Stimulated activated naive CD4-positive, alpha-beta T cell treated with Interleukin-2 at 50 U/mL for 16 hours (primary cell): ENCODE measurements at places on chromosomes 7 and 10.
A peak's percentile ranks its signal among the peaks of the same experiment; 100 is the strongest.

GRCh38 chr10:109187677-109188076 is 735.6 kb downstream of the XPNPEP1 start:
- DNase-seq = no peak

GRCh38 chr10:79022565-79023230 is 46.1 kb upstream of the ZMIZ1 start:
- DNase-seq = no peak

GRCh38 chr10:660413-660969 is 29.0 kb downstream of the DIP2C start:
- DNase-seq = no peak

GRCh38 chr7:105454921-105455320 is 66.2 kb upstream of the SRPK2 start:
- no peak for DNase-seq

GRCh38 chr10:76130892-76131291 is 699.5 kb downstream of the LRMDA start:
- no peak for DNase-seq

GRCh38 chr7:31044529-31044928 is 7.6 kb upstream of the ADCYAP1R1 start:
- no peak for DNase-seq

DNA sequence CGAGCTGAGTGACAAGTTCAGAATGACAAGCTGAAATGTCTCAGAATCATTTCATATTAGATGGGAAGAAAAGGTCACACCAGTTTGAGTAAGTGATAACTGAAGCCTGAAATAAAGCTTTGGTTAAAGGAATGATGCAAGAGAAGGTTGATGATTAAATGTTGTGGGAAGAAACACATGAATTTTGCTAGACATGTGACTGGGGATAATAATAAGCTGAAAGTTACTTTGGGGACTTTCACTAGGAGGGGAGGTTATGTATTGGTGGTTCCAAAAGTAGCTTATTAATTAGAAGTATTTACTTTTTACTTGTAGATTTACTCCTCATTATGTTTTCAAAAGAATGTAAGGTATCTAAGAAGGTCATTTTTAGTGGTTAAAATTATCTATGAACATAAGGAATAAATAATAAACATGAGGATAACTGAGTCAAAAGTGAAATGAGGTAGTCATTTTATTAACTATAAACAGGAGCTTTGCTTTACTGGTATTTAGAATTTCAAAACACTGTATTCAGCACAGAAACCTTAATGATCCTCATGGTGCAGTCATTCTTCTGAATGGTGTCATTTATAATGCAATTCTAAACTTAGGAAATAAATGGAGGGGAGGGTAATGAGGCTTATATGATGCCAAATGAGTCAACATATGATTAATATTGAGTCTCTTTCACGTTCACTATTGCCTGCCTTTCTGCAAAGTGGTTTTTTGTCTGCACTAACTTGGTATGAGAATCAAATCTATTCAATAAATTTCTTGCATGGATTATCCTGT is 63.7 kb downstream of the PRKG1 start:
- DNase-seq = no peak

DNA sequence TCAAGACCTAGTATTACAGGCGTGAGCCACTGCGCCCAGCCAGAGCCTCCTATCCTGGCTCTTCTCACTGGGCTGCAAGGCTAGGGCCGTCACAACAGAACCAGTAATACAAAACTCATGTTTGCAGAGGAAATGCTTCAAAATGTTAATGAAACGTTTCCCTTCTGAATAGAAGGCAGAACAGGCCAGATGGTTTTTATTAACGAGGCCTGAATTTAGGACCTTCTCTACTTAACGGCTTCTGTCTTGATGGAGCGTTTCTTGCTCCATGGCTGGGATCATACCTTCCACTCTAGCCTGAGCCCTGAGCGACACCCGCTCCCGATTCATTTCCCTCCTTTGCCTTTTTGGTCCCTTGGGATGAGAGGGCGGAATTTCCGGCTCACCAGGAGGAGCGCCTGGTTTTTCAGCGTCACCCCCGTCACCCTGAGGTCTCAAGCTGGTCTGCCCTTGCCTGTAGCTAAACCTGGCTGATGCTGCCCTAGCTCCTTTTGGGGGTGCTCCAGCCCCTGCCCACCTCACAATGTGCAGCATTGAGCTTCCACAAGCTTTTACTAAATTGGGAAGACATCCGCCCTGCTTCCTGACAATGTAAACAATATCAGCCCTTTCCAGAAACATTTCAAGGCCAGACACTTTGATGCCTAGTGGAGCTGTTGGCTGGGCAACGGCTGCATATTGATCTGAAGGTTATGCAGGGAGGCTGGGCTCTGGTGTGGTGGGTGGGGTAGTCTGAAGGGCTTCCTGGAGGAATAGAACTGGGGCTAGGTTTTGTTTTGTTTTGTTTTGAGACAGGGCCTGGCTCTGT is 5.2 kb downstream of the CLIP2 start:
- DNase-seq = no peak

GRCh38 chr10:97140049-97140846 is 45.5 kb downstream of the SLIT1 start:
- DNase-seq = no peak

- no peak for DNase-seq
These were observed 580 bp downstream of the EEPD1 start for GRCh38 chr7:36153571-36154097.

GRCh38 chr7:105935250-105935649 is 27.8 kb upstream of the CDHR3 start:
- DNase-seq = no peak

DNA sequence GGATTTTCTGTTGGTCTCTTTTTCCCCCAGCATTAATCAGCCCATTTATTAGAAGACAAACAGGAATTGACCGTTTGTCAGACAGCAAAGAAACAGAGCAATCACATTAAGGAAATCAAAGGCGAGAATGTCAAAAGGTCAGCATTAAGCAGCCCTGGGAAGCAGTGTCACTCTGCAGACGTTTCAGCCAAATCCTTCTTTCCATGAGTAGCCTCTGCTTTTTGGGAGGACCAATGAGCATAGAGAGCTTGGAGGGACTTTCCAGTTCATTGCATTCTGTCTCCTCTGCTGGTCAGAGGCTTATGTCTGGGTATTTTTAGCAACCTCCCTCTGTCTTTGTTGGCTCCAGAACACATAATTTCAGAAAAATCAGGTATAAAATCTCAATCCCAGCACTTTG is 481.4 kb downstream of the GALNT17 start:
- DNase-seq = no peak

- no peak for DNase-seq
These were observed 37.1 kb downstream of the SKIDA1 start for GRCh38 chr10:21488246-21488956.

- no peak for DNase-seq
These were observed 67.2 kb upstream of the POT1 start for GRCh38 chr7:124996778-124997177.

DNA sequence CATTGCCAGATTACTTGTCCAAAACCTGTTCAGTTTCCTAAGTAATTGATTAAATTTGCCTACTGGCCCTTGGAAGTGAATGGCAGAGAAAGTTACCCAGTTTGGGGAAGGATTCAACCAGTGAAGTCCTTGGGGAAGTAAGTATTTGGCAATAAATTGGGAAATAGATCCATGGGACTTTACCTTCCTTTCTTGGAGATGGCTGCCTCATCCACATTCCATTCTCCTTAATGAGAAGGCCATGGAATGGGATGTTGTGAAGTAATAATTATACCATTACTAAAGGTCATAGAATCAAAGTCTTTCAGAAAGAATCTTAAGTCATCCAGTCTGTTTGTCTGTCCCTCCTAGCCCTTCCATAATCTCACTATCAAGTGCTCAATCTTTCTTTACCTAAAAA is 4.5 kb upstream of the COPG2 start:
- no peak for DNase-seq

DNA sequence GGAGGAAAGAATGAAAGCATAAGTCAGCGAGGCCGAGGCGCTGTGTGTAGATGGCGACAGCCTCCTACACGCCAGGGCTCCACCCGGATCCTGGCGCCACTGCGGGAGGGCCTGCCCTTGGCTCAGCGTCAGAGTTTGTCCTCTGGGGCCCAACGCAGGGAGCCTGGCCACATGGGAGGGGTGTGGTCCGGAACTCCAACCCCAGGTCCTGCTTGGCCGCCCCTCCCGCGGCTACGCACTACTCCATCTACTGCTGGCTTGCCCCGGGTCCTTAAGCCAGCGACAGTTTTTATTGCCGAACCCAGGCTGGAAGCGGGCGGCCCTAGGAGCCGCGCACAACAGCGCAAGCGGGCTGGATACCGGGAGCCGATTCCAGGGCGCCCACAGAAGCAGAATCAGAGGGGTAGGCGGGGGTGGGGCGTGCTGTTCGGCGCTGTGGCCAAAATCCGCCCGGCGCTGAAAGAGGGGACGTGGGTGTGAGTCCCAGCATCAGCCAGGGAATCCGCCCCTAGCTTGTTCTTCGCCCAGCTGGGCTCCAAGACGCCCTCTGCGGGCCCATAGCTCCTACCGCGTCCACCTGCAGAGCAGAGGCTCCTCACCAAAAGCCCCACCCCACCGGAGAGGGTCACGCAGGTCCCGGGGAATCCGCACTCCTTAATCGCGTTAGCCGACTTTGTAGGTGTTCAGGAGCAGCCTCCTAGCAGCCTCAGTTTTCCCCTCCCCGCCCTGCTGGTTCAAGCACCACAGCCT is 4.5 kb downstream of the KAZALD1 start:
- DNase-seq = peak; percentile 18

DNA sequence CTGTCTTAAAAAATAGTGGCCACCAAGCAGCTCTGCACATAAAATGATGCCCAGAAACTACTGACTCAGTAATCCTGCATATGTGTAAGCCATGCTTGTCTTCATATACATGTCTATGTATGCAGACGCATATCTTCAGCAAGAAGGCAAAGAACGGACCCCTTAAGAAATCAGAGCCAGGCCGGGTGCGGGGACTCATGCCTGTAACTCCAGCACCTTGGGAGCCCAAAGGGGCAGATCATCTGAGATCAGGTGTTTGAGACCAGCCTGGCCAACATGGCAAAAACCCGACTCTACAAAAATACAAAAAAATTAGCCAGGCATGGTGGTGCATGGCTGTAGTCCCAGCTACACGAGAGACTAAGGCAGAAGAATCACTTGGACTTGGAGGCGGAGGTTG is 295.0 kb downstream of the TCERG1L start:
- no peak for DNase-seq

DNA sequence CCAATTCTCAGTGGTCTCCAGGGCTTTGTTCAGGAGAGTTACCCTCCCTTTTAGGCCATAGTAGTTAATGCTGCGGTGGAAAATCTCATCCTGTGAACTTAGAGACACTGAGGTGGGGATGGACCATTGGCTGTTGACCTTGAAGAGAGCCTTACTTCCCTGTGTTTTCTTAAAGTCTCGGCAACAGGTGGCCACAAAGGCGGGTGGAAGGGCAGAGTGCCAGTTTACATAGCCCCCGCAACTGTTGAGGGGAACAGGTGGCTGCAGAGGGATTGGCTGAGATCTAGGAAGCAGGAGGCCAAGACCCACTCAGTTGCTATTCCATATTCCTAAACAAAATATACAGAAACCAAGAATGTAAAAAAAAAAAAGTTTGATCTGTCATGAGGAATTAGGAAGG is 160.6 kb downstream of the ST7 start:
- DNase-seq = no peak

- no peak for DNase-seq
These were observed 10.0 kb downstream of the PITRM1 start for GRCh38 chr10:3162533-3162932.

- DNase-seq = no peak
These were observed 21.1 kb downstream of the MKRN1 start for GRCh38 chr7:140458201-140458600.
